Activated CD4-positive, CD25-positive, alpha-beta regulatory T cell (primary cell): ENCODE measurements at places on chromosomes 5 and 9.

- DNase-seq = no peak
Observed at GRCh38 chr5:60538955-60539866, 160.8 kb downstream of the DEPDC1B start.

- no peak for DNase-seq
Observed at GRCh38 chr9:126986506-126986951, 71.9 kb downstream of the RALGPS1 start.

GRCh38 chr5:77172713-77173328, 37.7 kb upstream of the PDE8B start:
- DNase-seq = no peak

- DNase-seq = no peak
Observed at GRCh38 chr9:16058131-16058549, 505.3 kb downstream of the CCDC171 start.

DNA sequence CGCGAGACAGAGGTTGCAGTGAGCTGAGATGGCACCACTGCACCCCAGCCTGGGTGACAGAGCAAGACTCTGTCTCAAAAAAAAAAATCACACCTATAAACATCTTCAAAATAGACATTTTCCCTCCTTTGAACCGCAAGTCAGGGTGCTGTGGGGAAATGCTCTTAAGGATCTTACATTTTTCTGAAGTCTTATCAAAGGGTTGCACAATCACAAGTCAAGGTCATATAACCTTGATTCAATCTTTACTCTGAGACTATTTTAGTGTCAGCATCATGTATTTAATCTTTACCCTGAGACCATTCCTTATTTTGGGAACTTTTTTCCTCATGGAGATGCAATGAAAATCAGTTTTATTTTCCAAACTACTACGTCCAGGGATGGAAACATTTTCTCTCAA, 62.8 kb upstream of the RANBP3L start:
- DNase-seq = no peak

DNA sequence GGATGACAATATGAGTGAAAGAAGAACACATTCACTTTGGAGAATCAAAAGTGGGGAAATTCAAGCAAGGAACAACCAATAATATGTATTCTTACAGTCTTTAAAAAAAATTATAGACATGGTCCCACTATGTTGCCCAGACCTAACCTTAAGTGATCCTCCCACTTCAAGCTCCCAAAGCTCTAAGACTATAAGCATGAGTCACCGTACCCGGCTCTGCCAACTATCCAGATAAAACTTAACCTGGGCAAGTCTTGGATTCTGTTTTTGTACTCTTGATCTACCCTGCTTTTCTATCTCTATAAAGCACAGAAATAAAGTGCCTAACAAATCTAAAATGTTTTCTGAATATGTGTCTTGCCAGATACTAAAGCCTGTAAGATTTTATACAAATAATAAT, 30.9 kb downstream of the CEMIP2 start:
- DNase-seq = no peak
